ENCODE measurements at places on chromosomes 4 and X. TPM values are rescaled to one million over a fixed set of nuclear protein-coding genes. Genes with fewer than 3 reads are reported as not detected.

The RTL3 gene
- total RNA-seq = 0.14 TPM

The MAGEB2 gene
- total RNA-seq = not detected

The AFP gene
- total RNA-seq = not detected

The ARMCX5 gene
- total RNA-seq = 4.5 TPM

The RCHY1 gene
- 34.1 TPM for total RNA-seq

The HPGDS gene
- total RNA-seq = 0.66 TPM

The HTR2C gene
- not detected for total RNA-seq

The PTPN13 gene
- 0.37 TPM for total RNA-seq

The RGN gene
- not detected for total RNA-seq

The APELA gene
- total RNA-seq = not detected

The EFNB1 gene
- 4.2 TPM for total RNA-seq

The FAM3A gene
- total RNA-seq = 21.5 TPM

The SLC4A4 gene
- 3.9 TPM for total RNA-seq

The RNF212 gene
- total RNA-seq = 1.2 TPM

The IBSP gene
- not detected for total RNA-seq

The BEND2 gene
- total RNA-seq = not detected

Data from activated CD8-positive, alpha-beta memory T cell treated with anti-CD3 and anti-CD28 coated beads, Interleukin-2, amount 10 ng/mL, durations not matched to agents 7 days and 5 days (primary cell).